ENCODE measurements at places on chromosomes 13 and 19.
A peak's percentile ranks its signal among the peaks of the same experiment; 100 is the strongest.

DNA sequence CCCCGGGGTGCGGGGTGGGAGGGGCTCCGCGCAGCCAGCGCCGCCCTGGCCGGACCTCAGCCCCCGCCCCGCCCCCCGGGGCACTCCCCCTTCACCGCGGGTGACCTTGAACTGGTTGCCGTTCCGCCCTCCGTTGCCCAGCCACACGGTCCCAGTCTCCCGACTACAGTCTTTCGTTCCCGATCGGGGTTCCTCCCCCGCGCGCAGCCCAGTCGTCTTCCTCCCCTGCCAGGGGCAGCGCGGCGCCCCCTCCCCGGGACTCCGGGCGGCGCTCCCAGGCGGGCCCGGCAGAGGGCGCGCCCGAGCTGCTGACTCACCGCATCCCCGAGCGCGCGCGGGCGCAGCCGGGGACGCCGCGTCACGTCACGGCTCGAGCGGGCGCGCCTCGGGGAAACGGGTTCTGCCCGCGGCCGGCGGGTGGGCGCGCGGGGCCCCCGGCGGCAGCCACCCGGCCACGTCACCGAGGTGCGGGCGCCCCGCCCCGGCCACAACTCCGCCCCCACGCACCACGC, 459 bp downstream of the MIDN start:
- DNase-seq = no peak

GRCh38 chr13:86986448-86986847, 684.7 kb upstream of the SLITRK5 start:
- DNase-seq = no peak

DNA sequence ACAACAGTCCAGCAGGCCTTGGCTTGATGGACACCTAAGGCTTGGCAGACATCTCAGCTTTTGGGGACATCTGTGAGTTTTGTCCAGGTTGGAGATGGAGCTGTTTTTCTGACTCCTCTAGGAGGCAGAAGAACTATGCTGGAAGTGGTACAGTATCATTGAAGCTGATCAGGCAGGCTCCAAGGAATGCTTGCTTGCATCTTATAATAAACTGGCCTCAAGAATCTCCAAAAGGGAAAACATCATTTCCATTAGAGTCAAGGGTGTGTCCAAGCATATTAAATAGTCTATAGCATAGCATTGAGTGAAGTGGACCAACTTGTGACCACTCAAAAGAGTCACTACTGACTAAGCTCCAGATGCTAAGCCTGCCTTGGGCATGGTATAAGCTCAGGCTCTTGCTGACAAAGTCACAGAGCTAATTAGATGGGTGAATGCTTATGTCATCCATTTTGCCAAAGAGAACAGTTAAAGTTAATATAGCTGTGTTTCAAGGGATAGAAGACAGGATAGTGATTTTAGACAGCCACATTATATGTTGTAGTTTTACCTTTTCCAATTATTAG, 216.0 kb downstream of the DNAJC15 start:
- no peak for DNase-seq

GRCh38 chr19:33473653-33474305, 47.8 kb downstream of the PEPD start:
- DNase-seq = peak; percentile 51

- DNase-seq = no peak
Observed at GRCh38 chr19:42064432-42064831, 5.6 kb downstream of the GRIK5 start.

- no peak for DNase-seq
Observed at GRCh38 chr19:33199441-33200265, 5.5 kb downstream of the LRP3 start.

DNA sequence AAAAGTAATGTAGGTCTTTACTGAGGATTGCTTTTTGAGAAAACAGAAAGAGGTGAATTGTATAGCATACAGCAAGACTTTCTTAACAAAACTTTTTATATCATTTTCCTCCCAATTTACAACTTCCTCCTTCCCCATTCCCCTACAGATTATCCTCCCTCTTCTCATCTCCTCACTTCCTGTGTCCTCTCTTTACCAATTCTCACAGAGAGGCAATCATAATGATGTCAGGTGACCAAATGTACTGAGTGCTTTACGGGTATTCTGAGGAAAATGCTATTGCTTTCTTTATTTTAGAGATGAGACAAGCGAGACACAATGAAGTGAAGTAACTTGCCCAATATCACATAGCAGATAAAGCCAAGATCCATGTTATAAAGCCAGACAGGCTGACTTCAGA, 1.7 kb upstream of the MTMR6 start:
- DNase-seq = no peak

GRCh38 chr19:28296506-28296905, 916.4 kb downstream of the UQCRFS1 start:
- DNase-seq = peak; percentile 46

DNA sequence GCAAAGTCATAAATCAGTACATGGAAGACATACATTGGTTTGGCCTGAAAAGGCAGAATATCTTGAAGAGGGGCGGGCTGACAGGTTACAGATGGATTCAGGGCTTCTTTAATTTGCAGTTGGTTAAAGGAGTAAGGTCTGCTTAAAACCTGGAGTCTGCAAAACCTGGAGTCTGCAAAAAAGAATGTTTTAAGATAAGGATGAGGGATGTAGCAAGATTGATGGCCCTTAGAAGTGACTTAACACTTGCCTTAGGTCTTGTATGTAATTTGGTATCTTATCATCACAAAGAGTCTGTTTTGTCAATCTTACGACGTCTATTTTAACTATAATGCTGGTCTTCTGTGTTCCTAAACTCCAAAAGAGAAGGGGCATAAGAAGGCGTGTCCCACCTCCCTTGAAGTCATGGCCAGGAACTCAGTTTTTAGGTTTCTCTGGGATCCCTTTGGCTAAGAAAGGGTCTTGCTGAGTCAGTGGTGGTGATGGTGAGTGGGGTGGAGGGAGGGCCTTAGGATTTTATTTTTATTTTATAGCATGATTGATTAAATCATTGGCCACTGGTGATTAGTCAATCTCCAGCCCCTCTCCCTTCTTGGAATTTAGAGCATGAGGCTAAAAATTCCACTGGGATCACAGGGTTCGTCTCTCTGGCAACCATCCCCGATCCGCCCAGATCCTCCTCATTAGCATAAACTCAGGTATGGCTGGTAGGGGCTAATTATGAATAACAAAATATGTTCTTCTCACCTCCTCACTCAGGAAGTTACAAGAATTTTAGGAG, 10.1 kb upstream of the HAS1 start:
- no peak for DNase-seq

DNA sequence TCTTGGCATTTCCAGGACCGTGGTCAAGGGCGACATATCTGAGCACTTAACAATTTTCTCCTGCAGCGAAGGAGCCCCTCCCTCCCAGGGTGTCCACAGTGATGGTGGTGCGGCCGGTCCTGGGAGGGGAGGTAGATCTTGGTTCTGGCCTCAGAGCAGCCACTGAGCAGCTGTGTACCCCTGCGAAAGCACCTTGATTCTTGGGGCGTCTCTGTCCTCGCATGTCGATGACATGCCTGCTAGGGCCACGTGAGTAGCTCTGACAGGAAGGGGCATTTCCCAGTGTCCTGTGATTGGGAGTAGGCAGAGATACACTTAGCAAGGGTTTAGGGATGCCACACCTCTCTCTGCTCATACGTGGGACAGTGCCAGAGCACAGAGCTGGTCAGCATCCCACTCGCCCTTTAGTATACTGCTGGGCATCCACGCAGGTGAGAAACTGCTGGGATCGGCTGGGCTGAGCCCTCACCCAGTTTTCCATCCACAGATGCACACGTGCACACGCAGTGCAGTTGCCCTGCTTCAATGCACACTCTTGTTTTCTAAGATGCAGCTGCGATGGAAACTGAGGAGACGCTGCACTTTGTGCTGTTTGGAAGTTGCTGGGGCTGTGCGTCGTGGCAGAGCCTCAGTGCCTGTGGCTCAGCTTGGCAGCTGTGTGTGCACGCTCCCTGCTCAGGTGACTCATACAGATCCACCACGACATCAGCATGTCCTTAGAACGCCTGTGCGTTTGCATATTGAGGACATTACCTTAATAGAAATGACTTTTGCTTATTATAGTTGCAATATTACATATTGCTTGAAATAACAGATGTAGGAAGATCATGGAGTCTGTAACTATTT, 66.8 kb downstream of the TEX29 start:
- no peak for DNase-seq

DNA sequence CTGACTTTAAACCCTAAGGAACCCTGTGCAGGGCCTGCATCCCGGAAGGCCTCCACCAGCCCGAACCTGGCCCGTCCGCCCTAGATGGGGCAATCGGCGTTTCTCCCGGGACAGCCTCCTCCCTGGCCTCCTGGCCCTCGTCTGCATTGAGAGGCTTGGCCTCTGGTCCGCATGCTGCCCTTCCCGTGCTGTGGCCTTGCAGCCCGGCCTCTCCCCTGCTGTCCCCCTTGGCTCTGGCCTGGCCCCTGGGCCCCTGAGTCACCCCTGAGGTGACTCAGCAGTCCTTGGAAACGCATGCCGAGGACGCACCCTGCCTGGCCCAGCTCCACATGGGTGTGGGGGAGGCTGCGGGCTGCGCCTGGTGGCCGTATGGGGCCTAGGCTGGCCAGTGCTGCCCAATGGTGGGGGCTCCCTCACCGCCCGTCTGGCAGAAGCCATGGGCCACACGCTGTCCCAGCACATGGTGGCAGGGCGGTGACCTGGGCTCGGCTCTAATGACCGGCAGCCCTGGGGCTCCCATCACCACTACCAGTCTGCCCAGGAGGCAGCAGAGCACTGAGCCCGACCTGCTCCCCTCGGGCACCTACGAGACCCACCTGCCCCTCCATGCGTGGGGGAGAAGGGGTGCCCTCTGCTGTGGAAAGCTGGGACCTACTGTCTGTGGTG, 25.7 kb downstream of the SH3GL1 start:
- DNase-seq = peak; percentile 93

- no peak for DNase-seq
Observed at GRCh38 chr19:434152-434960, 25.4 kb upstream of the C2CD4C start.

DNA sequence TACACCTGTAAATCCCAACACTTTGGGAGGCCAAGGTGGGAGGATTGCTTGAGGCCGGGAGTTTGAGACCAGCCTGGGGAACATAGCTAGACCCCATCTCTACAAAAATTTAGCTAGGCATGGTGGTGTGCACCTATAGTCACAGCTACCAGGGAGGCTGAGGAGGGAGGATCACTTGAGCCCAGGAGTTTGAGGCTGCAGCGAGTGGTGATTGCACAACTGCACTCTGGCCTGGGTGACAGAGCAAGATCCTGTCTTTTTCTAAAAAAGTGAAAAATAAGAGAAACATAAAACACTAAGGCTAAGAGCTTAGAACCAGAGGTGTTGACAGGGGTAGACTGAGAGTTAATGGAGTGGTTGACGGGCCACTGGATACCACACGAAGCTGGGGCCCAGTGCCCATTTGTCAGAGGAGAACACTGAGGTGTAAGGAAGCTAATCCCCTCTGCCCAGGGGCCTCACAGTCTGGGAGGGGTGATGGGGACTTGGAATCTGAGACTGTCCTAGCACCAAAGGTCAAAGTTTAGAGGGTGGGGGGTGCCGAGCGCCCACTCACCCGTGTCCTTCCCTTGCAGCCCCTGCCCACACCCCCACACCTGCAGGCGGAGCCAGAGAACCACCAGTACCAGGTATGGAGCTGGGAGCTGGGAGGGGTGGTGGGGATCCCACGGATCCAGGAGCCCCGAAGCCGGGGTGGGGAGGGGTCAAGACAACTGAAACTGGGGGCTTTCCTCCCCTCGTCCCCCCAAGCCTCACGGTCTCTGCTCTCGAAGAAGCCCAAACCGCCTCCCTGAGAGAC, 10.9 kb downstream of the CEACAM19 start:
- no peak for DNase-seq

GRCh38 chr19:41525989-41526388, 50.0 kb upstream of the CEACAM21 start:
- DNase-seq = no peak

DNA sequence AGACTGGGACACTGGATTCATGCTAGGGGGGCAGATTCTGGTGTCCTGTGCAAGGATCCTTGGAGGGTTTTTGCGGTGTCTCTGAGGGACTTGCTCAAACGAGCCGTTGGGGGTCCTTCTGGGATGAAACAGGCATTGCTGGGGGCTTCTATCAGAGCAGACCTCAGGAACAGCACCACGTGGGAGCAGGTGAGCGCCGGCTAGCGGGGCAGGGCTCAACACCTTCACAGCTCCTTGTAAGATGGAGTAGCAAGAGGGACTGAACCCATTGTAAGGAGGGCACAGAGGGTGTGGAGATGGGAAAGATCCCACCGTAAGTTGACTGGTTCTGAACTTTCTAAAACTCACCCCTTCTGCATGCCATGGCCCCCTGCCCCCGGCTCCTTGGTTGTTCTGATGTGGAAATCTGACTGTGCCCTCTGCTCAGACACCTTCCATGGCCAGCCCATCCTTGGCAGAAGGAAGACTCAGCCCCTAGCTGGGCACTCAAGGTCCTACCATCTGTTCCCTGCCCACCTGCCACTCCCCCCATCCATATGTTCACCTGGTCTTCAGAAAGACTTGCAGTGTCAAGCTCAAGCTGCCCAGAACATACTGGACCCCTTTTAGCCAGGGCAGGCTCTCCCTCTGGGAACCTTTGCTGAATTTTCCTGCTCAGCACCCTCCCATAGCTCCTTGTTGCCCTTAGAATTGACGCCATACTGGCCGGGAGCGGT, 1.2 kb downstream of the SLC27A1 start:
- DNase-seq = no peak

- no peak for DNase-seq
Observed at GRCh38 chr13:74320282-74320681, 186.1 kb upstream of the KLF12 start.

DNA sequence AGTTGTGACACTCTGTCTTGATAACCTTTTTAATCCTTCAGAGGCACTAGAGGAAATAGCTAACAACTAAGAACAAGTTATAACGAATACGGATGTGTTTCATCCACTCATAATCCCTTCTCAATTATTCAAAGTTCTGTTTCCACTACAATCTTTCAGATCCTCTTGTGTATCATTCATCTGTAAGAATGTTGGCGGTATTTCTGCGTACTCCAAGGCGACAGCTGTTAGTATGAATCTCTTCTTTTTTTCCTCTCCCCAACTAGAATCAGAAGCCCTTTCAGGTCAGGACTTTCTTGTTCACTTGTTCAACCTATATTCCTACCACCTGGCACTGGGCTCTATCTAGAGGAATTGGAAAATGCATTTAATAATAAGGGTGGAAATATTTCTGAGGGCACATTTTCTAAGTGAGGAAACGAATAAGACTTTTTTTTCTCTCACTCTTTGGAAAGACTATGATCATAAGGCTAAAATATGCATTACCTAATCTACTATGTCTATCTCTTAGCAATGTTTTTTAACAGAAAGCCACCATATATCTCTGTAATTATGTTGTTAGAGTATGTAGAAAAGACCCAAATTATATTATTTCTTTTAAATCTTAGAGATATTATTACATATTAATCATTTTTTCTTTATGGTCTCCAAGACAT, 492.9 kb downstream of the PCDH20 start:
- no peak for DNase-seq
